Mesenchymal stem cell (in vitro differentiated cells and primary cell): ENCODE measurements at places on chromosomes 4 and X.

DNA sequence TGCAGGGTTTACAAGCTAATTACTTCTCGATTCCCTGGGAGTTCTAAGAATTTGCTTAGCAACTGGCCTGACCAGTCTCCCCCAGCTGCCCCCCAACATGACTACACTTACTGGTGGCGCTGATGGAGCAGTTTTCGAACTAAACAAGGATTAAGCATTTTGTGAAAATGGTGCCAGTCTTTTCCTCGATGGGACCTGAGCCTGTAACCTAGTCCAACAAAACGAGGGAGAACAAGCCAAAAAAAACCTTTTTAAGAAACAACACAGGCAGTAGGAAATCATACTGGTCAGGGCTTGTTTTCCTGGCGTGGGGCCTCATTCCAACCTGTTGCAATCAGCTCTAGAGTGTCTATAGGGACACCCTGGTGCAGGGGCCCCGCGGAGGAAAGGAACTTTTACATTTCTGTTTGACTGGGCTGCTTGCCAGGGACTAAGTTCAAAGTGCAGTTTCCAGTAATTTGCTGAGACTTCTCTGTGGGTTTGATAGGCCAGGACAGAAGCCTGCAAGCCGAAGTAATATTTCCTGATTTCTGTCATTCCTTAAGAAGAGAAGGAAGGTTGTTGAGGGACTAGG lies 158.7 kb downstream of the SPRY1 start:
- DNase-seq, result peak; percentile 86

DNA sequence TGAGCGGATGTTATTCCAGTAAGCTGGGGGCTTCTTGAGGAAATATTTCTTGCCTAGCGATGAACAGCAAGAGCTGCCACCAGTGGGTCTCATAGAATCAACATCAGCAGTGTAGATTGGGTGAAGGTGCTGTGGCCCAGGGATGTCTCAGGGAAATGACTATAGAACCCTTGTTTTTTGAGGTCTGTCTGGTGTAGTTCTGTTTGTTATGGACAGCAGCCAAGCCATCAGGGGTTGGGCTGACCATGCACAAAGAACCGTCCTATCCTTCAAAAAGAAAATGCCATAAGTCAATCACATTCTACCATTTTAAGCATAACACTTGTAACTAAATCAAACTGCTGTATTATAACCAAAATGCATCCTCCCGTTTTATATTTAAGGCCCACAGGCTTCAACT lies 17.3 kb upstream of the C1GALT1C1 start:
- no peak for DNase-seq

GRCh38 chrX:97405031-97405660 lies 521.4 kb downstream of the RPA4 start:
- DNase-seq, result no peak

GRCh38 chrX:71514367-71515037 lies 18.4 kb upstream of the OGT start:
- no peak for DNase-seq

- DNase-seq, result peak; percentile 21
Observed at GRCh38 chrX:14051416-14051815, 21.7 kb upstream of the GEMIN8 start.

DNA sequence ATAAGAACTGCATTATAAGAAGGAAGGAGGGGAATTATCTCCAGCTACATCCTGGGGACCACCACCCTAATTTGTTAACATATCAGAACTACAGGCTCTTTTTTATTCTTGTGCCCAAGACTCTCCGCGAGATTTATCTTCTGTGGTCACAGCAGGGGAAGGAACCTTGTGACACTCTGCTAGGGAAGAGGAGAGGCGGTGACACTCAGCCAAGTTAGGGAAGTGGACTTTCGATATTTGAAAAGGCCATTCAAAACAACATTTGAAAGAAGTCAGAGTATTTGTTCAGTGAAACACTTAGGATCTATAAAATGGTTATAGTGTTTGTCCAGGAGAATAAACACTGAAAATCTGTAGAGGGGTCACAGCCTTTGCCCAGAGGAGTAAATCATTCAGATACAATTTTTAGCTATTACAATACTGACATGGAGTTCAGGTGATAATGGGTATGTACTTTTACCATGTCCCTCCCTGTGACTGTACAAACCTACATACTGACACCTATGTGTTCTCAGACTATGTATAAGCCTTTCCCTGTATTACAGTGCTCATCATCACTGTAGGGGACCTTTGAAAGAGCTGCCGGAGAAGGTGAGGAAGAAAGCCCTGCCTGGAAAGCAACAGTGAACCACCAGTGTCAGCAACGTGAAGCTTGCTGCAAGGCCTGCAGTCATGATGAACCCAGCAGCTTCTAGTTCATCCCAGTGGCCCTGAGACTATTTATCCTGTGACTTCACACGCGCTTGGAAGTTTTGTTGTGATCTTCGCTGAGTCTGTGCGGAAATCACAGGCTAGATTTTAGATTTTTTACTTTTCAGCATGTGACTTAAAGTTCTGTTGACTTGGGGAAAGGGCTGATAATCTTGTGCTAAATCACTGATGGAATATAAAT lies 8.5 kb upstream of the PTTG2 start:
- DNase-seq, result no peak

DNA sequence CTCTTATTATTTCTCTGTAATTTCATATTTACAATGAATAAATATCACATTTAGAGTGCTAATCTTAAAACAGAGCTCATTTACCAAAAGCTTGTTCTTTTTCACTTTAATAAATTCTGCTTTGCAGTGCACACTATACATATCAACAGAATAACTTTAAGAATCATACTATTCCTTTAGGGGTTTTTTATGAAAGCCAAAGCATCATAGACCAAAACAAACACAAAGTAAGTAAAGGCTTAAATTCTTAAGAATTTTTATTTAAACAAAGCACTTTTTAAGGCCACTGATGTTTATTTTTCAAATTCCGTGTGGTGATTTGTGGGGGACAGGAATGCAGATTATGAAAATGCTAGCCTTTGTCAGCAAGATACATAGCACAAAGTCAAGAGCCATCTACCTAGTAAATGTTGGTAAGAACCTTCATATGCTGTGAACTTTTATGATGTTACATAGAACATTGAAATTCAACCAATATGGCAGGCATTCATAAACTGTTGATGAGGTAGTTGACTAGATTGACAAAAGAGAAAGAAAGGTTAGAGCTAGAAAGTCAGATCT lies 17.8 kb downstream of the TIGD2 start:
- peak; percentile 50 for DNase-seq

DNA sequence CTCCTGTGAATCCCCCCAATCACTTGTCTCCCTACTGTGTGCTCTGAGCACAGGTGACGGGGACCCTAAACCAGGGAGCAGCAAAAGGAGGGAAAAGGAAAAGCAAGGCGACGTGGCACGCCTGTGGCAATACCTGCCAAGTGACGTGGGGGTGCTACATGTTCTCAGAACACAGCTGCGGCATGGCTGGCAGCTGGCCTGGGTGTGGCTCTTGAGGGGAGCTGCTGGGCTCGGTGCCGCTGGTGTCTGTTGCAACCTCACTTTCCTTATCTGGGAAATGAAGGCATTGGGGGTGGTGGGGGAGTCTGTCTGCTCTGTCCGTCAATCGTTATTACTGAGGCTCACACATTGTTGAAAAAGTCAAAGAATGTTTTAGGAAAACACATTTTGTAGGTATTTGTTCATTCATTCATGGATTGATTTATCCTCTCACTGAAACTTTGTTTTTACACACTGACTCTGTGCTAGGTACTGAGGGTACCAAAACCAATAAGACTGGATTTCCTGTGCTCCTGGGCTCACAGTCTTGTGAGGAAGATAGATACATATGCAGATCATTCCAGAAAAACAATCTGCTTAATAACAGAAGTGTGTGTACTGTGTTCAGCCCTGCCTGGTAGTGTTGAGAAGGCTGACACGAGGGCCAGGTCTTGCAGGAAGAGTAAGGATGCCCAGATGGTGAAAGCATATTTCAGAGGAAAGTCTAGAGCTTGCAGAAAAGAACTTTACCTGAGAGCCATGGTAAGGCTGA lies 217.6 kb downstream of the PTTG2 start:
- no peak for DNase-seq

DNA sequence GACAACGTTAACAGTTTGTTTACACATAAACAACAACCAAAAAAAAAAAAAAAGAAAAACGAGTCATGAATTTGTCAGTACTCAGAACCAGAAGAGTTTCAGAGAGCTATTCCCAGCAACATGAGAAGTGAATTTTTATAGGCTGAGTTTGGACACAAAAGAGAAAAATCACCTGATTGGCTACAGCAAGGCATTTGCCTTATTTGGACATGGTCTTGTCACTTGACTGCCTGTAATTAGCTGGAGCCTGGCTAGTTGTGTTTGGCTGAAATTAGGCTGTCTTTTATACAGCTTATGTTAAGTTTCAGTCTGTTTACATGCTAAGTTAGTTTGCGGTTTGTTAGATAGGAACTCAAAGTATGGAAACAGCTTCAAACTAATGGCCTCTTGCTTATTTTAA lies 880 bp upstream of the TEX13A start:
- peak; percentile 1 for DNase-seq

GRCh38 chrX:95949588-95949987 lies 735.1 kb upstream of the DIAPH2 start:
- DNase-seq, result no peak

- peak; percentile 41 for DNase-seq
Observed at GRCh38 chrX:41779030-41779564, 55.1 kb downstream of the GPR82 start.

- DNase-seq, result no peak
Observed at GRCh38 chrX:18146954-18147353, 73.7 kb downstream of the BEND2 start.

- DNase-seq, result no peak
Observed at GRCh38 chrX:14013054-14013453, 16.6 kb downstream of the GEMIN8 start.

- no peak for DNase-seq
Observed at GRCh38 chrX:42704454-42704853, 73.5 kb downstream of the PPP1R2C start.

- no peak for DNase-seq
Observed at GRCh38 chr4:186957952-186958555, 234.4 kb upstream of the FAT1 start.

GRCh38 chr4:112633477-112634235 lies 3.1 kb downstream of the ZGRF1 start:
- DNase-seq, result peak; percentile 53

DNA sequence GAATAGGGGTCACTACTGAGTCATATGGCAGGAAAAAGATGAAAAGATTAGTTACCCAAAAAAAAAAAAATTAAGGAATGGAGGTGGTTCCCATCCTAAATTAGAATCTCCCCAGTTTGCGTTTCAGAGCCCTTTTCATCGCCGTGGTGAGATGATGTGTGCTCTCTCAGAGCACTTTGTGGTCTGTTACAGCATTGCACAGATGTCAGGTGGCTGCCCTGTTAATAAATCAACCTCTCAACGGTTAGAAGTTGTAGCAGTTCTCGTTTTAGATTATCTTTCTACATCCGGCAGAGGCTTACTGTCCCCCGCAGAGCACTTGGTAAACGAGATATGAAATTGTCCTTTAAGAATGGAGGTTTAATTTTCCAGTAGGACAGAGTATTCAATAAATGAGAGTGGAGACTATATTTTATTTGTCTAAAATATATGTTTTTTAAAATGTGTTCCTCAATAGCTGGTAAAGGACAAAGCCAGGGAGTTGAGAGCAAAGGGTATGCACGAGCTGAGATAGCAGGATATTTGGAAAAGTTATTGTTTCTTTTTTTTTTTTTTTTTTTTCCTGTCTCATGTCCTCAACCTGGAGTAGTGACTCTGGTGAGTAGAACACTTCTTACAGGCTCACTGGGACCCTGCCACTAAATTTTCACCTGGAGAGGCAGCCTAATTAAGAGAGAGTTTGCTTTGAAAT lies 26.9 kb downstream of the AFF1 start:
- peak; percentile 89 for DNase-seq

GRCh38 chr4:144710526-144710912 lies 64.6 kb downstream of the HHIP start:
- no peak for DNase-seq
